ENCODE measurements at places on chromosomes 7 and 10.
A peak's percentile ranks its signal among the peaks of the same experiment; 100 is the strongest.

- peak; percentile 48 for DNase-seq
Measured at GRCh38 chr7:82729172-82730030, 285.8 kb upstream of the CACNA2D1 start.

- DNase-seq: no peak
Measured at GRCh38 chr10:6704896-6705295, 124.8 kb upstream of the PRKCQ start.

- no peak for DNase-seq
Measured at GRCh38 chr7:28406192-28406591, 6.1 kb upstream of the CREB5 start.

- DNase-seq: peak; percentile 36
Measured at GRCh38 chr7:47271749-47272148, 310.2 kb downstream of the TNS3 start.

DNA sequence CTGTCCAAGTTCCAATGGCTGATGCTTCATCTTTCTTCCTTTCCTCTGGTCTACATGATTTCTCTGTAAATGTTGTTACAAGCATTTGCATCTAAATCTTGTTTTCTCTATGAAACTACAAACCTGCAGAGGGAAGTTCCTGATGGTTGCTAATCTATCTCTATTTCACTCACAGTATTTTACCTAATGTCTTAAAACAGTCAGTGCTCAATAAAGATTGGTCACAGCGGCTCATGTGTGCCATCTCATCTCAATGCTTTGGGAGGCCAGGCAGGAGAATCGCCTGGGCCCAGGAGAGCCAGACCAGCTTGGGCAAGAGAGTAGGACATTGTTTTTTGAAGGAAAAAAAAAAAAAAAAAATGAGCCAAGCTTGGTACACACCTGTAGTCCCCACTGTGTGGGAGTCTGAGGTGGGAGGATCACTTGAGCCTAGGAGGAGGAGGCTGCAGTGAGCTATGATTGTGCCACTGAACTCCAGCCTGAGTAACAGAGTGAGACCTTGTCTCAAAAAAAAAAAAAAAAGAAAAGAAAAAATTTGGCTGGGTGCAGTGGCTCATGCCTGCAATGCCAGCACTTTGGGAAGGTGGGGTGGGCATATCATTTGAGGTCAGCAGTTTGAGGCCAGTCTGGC, 71.3 kb upstream of the ARMC3 start:
- no peak for DNase-seq

GRCh38 chr10:130491011-130491692, 355.0 kb downstream of the GLRX3 start:
- DNase-seq: no peak

- peak; percentile 41 for DNase-seq
Measured at GRCh38 chr10:57964351-57964750, 303.3 kb downstream of the IPMK start.

DNA sequence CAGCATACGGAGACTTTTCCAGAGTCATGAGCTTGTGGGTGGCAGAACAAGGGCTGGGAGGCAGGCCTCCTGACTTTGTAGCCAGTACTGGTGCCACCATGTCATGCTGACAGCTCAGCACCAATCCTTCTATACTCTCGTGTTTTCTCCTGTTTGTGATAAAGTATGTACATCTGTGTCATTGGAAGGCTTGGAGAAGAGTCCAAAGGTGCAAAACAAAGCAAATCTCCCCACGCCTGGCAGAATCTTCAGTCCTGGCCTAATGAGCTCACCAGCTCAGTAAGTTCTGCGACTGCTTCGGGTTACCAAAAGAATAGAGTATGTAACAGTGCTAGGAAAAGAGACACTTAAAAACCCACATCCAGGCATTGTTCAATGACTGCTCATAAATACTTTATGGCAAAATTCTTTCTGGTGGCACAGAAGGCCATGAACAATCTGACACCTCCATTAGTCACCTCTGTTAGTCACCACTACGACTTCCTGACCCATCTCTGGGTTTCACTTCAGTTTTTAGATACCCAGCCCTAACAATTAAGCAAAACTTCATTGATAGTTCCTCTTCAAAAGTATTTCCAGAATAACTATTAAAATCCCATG, 24.5 kb downstream of the STEAP1 start:
- DNase-seq: peak; percentile 87

- no peak for DNase-seq
Measured at GRCh38 chr7:46613116-46613515, 692.0 kb upstream of the IGFBP3 start.

GRCh38 chr10:72037811-72038210, 50.5 kb downstream of the SPOCK2 start:
- no peak for DNase-seq

GRCh38 chr10:122954731-122955050, 664 bp upstream of the C10orf88 start:
- DNase-seq: no peak

GRCh38 chr10:48331436-48331835, 25.0 kb downstream of the MAPK8 start:
- no peak for DNase-seq

DNA sequence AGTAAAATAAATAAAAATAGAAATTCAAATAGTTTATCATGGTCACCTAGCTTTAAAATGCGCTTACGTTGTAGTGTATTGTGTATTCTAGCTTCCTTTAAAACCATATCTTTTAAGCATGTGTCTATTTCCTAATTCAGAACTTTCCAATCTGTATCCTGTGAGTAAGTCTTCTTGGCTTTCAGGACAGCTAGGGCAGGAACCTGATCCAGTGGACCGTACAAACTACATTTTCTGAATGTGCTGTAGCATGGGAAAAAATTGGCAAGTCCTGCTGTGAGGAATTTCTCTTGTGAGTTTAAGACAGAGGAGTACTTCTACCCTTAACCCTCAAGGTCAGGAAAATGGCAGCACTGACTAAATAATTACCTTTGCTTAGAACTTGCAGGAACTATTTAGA, 12.1 kb downstream of the OPN1SW start:
- DNase-seq: no peak

DNA sequence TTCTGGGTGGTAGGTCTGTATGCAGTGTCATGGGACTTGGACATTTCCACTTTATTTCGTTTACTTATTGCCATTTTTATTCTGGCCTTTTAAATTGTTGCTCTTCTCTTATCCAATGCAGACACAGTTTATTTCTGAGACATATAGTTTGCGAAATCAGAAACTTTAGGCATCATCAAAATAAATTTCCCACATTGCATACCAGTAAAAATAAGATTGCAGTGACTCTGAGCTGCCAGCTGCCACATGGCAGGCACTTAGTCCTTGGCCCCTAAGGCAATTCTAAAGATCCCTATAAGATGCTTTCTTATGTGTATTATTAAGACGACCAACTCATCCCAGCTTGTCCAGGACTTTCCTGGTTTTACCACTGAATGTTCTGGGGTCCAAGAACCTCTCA, 81.8 kb upstream of the ANKRD1 start:
- no peak for DNase-seq

DNA sequence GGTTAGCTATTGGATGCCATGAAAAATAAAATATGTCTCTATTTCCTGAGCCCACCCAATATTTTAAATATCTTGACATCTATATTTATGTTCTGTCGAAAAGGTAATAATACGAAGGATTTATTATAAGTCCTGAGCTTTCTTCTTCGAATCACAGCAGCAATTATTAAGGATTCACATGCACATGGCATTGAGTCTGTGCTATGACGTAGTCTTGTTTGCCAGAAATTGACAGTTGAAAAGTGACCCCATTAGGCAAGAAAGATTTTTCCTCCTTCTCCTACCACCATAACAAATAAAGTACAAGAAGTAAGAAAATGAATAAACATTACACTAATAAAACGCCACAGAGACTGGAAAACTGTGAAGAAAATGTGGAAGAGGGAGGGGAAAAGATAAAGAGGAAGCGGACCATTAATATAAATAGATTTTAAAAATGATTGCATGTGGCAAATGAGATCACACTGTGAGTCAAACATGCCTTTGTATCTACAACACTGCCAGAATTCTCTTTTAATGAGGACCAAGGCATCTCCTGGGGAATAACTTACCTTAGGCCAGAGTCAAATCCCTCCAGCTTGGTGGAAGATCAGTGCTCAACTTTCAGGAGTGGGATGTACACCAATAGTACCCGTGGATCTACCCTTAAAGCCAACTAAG, 21.6 kb downstream of the FZD1 start:
- peak; percentile 54 for DNase-seq

DNA sequence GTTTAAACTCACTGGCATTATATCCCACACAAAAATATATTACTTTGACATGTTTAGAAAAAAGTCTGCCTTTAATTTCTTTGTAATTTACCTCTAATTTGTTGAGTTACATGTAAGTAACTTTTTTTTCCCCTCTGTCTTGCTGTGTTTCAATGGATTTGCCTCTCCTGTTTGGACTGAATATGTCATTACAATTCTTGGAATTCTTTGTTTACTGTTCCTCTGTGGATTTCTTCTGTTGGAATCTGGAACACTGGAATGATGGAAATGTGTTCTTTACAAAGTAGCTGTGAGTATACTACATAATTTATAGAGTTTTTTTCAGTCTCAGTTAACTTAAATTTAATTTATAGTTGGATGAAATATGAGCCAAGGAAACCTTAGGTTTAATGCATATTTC, 30.4 kb downstream of the SEPTIN7 start:
- peak; percentile 85 for DNase-seq

- no peak for DNase-seq
Measured at GRCh38 chr7:4919969-4920766, 36.7 kb upstream of the RADIL start.

GRCh38 chr10:44924261-44925040, 13.3 kb downstream of the TMEM72 start:
- no peak for DNase-seq

DNA sequence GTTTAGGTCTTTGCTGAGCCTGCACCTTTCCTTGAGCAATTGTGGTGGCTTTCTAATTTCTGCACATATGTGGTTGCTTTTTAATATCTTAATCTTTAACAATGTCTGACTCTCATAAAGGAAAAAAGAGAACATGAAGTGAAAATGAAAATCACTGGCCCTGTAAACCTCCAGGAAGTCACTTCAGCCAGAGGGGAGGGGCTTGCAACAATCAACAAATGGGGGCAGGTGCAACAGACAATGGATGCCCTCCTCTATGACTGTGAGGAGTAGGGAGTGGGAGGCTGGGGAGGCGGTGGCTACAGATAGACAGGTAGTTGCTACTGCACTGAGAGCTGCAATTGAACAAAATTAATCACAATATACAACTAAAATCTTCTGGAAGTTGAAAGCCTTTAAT, 1377.4 kb downstream of the XPNPEP1 start:
- no peak for DNase-seq

DNA sequence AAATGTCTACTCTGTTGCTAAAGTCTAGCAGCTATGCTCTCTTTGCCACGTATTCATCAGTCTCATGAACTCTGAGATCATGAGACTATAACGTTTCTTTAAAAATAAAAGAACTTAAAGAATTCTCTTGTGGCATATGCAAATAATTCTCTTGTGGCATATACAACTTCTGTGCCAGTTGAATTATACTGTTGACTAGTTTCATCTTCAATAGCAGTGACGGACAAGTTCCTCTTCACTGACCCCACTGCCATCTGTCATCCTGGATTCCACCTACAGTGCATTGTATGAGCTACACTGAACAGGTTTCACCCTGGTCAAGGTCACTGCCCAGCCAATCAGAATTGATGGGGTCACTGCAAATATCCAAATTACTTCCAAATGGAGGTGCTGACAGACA, 88.2 kb downstream of the CD36 start:
- DNase-seq: no peak

DNA sequence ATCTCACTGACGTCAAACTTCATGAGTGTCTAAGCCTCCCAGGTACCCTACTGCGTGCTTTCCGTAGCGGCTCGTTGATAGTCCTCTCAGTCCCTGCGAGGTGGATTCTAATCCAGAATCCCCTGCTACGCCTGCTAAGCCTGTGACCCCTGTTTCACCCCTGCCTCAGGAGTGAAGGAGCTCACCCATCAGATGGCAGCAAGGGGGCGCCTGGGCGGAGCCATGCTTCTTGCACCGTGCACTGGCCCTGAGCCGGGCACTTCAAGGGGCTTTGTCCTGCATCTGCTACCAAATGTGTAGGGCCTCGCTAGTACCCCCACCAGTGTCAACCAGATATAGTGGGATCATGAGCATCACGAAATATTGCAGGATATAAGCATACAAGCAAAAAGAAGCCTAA, 918 bp upstream of the STRA8 start:
- DNase-seq: no peak

DNA sequence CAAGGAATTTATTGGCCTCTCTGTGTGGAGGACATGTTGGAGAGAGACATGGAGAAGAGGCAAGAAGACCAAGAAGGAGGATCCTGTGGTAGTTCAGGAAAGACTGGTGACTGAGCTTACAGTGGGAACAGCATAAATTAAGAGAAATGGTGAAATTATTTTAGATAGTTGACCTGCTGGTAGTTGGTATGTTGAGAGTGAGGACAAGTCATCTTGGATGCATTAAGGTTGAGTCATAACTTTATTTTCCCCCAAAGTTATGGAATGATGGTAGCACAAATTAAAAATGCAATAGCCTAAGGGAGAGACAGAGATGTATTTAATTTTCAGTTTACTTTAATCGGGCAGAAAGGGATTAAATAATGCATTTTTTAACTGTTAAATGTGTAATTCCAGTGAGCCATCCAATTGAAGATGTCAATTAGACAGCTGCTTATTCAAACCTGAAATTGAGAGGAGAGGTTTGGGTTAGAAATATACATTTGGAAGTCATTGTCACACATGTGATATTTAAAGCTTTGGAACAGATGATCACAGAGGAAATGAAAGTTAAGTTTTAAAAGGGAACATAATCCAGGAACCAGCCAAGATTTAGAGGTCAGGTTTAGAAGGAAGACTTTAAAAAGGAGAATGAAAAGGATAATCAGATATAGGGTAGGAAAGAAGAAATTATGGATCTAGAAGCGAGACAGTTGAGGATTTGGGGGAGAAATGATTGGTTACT, 80.6 kb downstream of the DGKB start:
- peak; percentile 66 for DNase-seq

DNA sequence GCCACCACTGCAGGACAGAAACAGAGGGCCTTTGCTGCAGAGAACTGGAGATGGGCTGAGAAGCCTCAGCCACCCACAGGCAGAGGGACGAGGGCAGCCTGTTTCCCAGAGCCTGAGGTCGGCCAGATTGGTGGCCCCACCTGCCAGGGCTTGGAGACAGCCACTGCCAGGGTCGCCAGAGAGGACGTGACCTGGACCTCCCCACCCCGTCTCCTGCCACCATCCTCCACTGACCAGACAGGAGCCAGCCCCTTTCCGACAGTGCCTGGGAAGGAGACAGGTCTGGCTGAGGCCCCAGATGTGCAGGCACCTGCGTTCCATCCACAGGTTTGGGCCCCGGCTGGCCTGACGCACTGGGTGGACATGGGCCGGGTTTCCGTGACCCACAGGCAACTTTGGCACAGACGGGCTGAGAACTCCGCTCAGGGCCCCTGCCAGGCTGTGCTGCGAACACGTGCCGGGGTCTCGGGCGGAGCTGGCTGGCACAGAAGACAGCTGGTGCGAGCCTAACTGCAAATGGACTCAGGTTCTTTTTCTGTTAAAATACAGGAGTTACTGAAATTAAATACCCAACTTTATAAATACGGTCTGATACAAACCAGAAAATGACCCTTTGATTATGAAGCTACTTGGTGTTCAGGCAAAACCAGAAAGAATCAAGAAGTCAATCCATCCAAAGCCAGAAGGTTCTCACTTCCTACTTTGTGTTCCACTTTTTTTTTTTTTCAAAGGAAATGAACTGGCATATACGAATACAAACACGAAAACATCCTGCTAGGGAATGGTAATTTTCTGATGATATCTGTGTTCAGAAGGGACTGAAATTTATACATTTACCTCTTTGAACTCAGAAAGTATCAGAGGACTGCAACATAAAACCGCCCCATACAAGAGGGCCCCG, 6.9 kb downstream of the COX19 start:
- no peak for DNase-seq
